ENCODE measurements at places on chromosomes 7 and 10.

DNA sequence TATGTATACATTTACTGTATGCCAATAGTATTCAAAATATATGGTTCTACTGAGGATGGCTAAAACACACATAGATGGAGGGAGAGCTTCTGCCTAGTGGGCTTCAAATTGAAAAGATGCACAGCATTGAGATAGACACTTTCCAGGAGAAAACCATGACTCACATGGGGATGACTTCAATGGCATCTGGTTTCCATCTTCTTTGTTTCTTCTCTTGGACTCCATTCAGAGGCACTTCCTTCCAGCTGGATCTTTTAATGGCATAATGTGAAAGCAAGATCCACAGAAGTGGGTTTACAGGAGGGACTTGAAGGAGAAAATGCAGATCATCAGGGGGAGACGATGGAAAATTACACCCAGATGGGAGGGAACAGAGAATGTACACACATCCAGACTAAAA is 84.9 kb downstream of the ZNF365 start:
- DNase-seq: no peak

DNA sequence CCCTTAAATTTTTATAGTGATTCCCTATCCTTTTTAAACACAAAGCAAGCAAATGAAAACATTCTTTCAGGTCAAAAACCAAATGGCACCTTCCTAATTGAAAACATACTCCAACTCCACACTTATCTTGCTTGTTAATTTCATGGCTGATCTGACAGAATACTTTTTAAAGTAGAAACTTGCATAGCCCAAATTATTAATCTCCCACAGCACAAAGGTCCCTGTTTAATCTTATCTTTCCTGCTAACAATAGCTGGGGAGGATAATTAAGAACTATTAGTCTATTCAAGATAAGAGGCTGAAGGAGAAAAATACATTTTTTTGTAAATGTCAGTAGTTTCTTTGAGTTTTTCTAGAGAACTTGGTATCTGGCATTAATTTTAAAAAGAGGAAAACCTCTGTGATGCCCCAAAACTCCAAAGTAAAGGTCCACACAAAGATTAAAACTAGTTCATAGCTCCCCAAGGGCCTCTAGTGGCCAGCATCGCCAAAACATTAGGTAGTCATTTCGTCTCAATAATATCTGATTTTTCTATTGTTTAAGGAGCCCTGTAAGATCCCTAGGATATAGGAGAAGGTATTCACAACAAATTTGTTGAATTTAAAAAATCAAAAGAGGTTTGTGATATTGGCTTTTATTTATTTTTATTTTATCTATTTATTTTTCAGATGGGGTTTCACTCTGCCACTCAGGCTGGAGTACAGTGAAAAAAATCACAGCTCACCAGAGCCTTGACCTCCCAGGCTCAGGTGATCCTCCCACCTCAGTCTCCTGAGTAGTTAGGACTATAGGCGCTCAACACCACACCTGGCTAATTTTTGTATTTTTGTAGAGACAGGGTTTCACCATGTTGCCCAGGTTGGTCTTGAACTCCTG is 14.7 kb downstream of the CDNF start:
- peak; percentile 6 for DNase-seq

- no peak for DNase-seq
Observed at GRCh38 chr10:103658049-103658577, 164.6 kb downstream of the NEURL1 start.

DNA sequence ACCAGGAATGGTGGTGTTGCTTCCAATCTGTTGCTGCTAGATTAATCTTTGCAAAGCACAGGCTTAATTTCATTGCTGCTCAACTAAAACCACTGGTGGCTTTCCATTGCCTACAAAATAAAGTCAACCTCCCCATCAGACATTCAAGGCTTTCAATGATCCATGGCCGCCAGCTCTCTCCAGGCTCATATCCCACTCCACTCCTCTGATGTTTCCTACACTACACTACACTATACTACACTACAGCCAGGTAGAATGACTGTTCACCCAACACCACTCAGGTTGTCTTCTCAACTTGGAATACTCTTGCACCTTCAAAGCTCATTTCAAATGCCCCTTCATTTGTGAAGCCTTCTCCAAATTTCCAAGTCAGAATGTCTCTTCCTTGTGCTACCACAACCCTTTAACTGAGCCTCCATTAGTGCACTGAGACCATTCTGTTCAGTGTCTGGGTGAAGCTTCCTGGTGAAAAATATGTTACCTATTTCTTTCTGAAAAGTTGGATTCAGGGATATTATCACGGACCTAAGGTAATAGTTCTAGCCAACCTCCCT is 35.5 kb upstream of the CC2D2B start:
- DNase-seq: no peak

DNA sequence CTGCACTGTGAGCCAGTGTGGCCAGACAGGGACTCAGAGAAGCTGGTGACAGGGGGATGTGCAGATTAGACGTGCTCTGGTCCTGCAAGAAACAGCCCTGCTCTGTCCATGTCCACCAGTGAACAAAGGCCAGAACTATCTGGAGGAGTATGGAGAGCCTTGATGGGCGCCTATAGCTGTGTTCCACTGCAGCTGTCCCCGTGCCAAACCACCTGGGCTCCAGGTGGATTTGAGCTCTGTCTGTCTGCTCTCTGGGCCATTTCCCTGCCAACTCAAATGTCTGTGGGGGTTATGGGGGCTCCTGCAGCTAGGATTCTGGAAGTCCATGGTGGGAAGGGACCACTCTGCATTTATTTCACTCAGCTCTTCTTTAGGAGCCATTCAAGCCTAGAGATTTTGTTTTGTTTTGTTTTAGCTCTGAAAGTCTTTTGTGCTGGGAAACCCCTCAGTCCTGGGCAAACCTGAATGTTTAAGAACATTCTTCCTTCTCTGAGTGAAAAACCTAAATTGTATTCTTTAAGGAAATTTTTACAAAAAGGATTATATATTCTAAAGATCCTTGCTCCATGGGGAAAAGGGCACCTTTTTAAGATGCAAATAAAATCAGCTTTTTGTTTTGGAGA is 1039.5 kb upstream of the SORCS1 start:
- DNase-seq: no peak
